Renal pelvis (tissue), 12 donors: ENCODE measurements at places on chromosomes 1 and 21. TPM values are rescaled to one million over a fixed set of nuclear protein-coding genes. Genes with fewer than 3 reads are reported as not detected.

DNA sequence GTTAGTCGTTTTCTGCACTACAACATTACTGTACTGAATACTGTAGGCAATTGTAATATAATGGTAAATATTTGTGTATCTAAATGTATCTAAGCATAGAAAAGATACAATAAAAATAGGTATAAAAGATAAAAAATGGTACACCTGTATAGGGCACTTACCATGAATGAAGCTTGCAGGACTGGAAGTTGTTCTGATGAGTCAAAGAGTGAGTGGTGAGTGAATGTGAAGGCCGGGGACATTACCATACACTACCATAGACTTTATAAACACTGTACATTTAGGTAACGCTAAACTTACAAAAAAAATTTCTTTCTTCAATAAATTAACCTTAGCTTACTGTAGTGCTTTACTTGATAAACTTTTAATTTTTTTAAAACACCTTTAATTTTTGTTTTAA lies 13.5 kb downstream of the OSBPL9 start:
- no peak for DNase-seq

GRCh38 chr1:89483010-89483756 lies 41.4 kb upstream of the LRRC8B start:
- DNase-seq, result peak; percentile 80

GRCh38 chr1:48200166-48200900 lies 22.2 kb upstream of the SLC5A9 start:
- no peak for DNase-seq

DNA sequence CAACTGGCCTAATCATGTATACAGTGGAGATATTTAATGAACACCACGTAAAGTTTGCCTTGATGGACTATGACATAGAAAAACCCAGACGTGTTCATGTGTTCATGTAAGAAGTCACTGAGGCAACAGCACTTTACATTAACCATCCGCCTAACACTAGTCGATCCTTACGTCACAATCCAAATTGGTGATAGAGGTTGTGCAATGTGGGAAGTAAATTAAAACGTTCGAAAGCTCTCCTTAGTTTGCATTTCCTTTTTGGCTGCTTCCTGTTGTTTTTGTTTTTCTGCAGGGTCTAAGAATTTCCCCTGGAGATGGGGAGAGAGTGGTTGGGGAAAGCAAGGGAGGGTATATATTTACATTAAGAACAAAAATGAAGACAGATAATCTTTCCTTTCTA lies 587.5 kb upstream of the ADGRL2 start:
- DNase-seq, result no peak

GRCh38 chr1:11736746-11737639 lies 1.1 kb downstream of the AGTRAP start:
- no peak for DNase-seq

GRCh38 chr1:23422941-23423340 lies 1.6 kb downstream of the TCEA3 start:
- no peak for DNase-seq

GRCh38 chr1:1059494-1060280 lies 14.4 kb downstream of the RNF223 start:
- no peak for DNase-seq

DNA sequence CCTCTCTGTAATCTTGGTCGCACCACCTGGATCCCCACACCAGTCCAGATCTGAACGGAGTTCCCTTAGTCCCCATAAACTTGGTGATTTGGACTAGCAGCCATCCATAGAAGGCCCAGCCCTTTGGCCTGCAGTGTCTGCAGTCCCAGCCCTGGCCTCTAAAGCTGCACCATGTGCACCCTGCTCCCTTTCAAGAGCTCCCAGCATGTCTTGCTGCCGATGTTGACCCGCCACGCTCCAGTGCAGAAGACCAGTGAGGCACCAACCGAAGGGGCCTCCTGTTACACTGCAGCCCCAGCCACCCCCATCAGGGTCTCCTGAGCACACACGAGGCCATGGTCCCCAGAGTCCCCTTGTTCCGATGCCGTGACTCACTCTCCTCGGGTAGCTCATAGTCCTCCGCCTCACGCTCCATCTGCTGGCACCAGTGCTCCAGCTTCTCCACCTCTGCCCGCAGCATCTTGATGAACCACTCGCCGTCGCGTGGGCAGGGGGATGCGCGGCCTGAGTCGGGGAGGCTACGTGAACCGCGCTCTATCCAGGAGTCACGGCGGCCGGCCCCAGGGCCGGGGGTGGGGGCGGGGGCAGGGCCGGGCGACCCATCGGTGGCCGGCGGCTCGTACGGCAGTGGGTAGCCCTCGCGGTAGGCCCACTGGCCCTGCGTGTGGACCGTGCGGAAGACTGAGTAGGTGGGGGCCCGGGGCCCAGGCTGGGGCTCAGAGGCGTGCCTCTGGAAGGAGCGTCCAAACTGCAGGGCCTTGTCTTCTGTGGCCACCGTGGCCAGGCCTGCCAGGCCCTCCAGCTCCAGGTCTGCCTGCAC lies 8.9 kb upstream of the SMIM12 start:
- DNase-seq, result no peak

DNA sequence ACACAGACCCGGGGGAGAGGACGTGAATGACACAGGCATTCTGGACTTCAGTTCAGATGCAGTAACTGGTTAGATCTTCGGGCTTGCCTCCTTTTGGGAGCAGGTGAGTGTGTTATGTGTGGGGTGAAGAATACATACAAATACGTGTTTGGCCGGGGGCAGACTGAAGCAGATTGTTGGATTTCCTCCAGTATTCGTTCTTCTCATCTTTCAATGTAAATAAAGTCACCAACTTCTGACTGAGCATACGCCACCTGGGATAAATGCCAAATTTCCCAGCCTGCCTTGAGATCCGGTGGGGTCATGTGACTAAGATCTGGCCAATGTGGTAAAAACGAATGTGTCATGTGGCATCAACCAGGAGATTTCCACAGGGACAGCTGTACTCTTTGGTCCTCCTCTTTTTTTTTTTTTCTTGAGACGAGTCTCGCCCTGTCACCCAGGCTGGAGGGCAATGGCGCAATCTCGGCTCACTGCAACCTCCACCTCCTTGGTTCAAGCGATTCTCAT lies 189.8 kb downstream of the RGS7 start:
- DNase-seq, result no peak

DNA sequence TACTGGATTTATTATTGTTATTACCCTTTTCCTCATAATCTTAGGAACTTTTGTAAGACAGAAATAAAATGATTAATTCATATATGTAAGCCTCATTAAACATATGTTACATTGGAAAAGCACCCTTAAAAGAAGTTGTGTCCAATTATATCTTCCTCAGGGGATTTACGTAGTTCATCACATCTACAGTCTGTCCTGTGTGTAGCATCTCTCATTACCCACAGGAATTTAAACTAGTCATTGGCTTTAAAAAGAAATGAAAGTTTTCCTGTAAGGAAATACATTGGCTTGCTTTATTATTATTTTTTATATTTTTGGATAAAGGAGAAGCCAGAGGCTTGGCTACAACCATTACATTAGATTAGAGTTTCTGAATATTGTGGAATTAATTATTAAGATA lies 56.1 kb downstream of the SWT1 start:
- DNase-seq, result no peak

DNA sequence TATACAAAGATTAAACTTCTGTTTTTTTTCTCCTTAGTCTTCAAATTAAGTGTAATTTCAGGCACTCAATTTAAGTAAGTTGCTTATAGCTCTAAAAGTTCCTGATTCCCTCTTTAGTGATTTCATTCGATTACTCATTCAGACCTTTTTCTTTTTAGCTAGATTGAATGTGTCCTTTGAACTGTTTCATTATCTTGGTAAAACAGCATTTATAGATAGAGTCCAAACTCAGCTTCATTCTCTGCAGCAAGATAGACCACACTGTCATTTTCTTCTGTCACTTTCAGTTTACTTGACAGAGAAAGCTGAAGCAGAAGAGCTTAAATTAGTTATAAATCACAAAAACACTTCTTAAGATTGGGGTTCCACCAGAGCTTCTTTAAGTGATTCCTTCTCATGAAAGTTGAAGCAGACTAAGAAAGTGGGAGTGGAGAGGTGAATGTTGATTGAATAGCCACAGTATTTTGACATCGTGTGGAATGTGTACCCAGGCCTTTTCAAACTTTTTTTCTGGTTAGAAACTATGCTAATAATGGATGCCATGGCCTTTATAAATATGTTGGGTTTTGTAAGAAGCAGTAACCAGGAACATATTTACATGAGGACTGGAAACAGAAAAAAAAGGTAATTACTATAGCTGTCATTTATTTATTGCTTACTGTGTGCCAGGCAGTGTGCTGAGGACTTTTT lies 52.2 kb downstream of the ZBTB40 start:
- no peak for DNase-seq

GRCh38 chr1:230548997-230549396 lies 93.3 kb upstream of the COG2 start:
- DNase-seq, result no peak

- DNase-seq, result no peak
Measured at GRCh38 chr1:165580931-165581871, 37.4 kb downstream of the LRRC52 start.

GRCh38 chr1:44616991-44617702 lies 57.1 kb downstream of the TMEM53 start:
- DNase-seq, result no peak

DNA sequence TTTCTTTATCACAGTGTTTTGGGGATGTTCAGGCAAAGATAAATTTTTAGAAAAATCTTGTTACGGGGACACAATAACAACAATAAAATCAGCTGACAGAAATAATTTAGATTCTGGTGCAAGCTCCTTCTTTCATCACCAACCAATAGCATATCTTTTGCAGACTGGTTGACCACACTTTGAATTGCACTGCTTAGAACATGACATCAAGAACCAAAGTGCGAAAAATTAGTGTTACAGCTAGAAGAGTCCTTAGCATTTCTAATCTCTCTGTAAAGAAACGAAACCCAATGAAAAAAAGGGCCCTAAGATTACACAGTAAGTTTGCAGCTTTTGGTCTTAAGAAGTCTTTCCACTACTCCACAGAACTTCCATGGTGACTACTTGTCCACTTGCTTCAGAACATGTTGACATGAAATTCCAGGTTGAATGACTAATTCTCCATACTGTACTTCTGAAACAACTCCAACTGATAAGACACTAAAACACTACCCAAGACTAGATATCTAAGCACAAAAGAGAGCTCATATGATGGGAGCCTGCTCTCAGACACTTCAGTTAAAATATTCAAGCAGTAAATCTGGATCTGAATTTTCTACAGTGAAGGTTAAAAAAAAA lies 31.3 kb downstream of the XKR8 start:
- no peak for DNase-seq

GRCh38 chr1:106254748-106255147 lies 801.7 kb upstream of the PRMT6 start:
- no peak for DNase-seq

- DNase-seq, result no peak
Measured at GRCh38 chr1:187001198-187001889, 172.6 kb downstream of the PLA2G4A start.

DNA sequence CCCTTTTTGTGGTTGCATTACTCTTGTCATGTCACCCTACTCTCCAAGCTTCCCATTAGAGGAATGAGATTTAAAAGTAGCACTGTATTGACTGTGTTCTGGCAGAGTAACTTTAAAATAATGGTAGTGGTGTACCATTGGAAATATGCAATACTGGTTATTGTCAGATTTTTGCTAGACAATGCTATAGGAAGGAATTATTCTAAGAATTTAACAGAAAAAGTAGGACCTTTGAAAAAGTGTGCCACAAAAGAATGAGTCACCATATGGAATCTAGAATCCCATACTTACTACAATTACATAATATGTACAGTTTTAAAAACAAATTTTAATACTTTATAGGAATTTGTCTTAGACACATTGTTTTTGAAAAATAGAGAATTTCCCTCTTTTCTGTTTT lies 13.8 kb downstream of the MIER1 start:
- DNase-seq, result no peak

FCAMR gene
- 9.5 TPM for polyA plus RNA-seq

SLC9C2 gene
- polyA plus RNA-seq, result 0.04 TPM

HFM1 gene
- 8.5 TPM for polyA plus RNA-seq

CLCA4 gene
- not detected for polyA plus RNA-seq

OLFML3 gene
- polyA plus RNA-seq, result 131 TPM

OPRD1 gene
- polyA plus RNA-seq, result 0.43 TPM

SLAMF7 gene
- 0.30 TPM for polyA plus RNA-seq

ELAPOR1 gene
- 2.1 TPM for polyA plus RNA-seq

CNIH3 gene
- 10.3 TPM for polyA plus RNA-seq
